Activated CD4-positive, alpha-beta T cell treated with anti-CD3 and anti-CD28 coated beads for 24 hours (primary cell): ENCODE measurements at places on chromosomes 13 and 19.

- DNase-seq: no peak
These were observed 32.6 kb upstream of the EPHX3 start for GRCh38 chr19:15264933-15265206.

DNA sequence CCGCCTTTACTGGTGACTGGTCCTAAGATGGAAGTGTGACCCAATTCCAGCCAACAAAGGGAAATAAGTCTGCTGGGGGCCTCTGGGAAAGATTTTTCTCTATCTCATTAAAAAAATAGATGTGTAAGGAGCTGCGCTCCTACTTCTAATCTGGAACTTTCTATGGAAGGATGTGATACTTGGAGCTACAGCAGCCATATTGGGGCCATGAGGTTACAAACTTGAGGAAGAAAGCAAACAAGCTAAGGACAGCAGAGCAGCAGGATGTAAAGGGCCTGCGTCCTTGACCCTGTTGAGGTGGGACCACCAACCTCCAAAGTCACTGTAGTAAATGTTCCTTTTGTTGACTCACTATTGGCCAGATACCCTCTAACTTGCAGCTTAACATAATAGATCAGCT, 7.5 kb downstream of the GPR42 start:
- DNase-seq: no peak

DNA sequence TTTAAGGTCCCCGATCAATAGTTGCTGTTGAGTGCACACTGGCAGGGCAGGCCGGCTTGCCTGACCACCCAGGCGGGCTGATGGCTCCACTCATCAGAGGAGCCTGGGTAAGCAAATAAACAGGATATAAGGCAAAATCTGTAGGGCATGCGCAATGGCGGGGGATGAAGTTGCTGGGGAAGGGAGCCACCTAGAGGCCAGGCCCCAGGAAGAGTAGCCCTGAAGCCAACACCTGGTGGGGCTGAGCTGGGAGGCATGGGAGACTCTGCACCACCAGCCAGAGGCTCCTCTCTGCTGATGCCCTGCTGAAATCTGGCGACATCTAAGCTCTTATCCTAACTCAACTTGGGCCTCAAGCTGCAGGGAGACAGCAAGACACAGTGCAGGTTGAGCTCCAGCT, 324.3 kb downstream of the ZNF536 start:
- no peak for DNase-seq

DNA sequence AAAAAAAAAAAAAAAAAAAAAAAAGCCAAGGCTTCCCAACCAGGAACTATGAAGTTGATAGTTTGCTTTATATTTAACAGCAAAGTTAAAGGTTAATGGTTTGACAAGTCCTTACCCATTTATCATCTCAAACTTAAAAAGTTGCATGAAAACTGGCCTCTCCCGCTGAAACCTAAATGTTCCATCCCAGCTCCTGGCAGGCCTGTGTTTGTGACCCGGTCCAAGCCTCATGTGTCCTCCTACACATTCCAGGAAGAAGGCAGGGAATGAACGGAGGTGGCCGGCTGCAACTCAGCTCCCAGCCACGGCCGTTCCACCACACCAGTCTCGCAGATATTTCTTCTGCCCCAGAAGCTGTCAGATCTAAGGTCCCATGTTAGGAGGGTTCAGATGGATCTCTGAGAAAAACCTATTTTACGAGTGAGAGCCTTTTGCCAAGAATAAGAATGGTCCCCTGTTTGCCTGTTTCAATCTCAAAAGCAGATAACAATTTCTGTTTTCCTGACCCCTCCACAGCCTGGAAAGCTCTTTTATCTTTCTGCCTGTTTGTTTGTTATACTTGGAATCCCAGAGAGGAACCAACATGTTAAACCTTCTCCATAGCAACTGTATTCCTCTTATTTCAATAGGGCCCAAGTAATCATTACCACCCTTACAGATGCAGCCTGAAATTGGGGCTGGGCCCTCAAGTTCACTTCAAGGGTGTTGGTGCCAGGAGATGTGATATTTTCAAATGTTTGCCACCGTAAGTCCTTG, 56.5 kb downstream of the KCTD12 start:
- no peak for DNase-seq

- DNase-seq: no peak
These were observed 361.6 kb upstream of the PCDH20 start for GRCh38 chr13:61777271-61777670.

DNA sequence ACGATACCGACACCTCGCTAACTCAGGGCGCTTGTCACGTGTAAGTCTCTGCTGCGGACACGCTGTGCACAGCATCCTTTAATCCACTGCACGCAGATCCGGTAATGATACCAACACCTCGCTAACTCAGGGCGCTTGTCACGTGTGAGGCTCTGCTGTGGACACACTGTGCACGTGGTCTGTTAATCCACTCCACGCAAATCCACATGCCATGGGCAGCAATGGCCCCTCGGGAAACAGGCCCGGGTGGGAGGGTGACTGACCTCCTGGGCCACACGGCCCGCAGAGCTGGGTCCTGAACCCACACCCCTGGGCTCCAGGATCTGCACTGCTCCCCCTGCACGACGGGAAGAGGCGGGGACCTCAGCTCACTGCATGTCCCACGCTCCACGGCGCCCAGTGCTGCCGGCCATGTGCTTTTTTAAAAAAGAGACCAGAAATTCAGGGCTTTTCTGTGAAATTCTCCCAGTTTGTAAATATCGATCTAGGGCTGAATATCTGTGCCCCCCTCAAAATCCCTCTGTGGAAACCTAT, 16.1 kb downstream of the SHC2 start:
- no peak for DNase-seq

DNA sequence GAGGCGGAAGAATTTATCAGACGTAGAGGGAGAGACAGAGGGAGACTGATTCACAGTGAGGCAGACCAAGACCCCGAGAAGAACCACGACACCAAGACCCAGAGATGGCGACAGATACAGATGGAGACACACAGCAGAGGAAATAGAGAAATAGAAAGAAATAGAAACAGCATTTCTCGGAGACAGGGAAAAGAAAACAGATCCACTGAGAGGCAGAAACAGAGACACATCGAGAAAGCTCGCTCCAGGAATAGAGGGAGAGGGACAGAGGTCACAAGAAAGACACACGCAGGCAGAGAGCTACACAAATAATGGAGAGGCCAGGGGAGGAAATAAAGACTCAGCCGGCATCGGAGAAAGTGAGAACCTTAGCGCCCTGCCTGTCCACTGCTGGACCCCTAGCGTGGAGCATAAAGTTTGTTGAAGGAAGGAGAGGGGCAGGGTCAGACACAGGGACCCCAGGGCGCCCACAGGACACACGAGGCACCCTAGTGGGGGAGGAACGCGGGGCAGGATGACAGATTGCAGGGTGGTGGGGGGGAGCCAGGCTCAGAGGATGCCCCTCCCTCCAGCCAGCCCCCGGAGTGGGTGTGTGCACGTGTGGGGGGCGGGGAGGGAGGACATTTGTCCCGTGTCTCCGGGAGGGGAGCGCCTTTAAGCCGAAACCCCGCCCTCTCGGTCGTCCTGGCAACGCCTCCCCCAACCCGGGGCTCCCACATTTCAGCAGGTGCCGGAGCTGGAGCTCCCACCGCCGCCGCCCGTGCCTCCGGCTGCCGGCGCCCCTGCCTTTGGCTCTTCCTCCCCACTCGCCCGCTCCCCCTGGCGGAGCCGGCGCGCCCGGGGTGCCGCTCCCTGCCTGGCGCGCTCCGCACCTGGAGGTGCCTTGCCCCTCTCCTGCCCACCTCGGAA, at the start of gene PRKCG:
Gene PRKCG, plus strand, starts transcription at position 716 of the 909 bp plus-strand sequence. CDS start 298 bp downstream, outside the sequence.
- DNase-seq: no peak

DNA sequence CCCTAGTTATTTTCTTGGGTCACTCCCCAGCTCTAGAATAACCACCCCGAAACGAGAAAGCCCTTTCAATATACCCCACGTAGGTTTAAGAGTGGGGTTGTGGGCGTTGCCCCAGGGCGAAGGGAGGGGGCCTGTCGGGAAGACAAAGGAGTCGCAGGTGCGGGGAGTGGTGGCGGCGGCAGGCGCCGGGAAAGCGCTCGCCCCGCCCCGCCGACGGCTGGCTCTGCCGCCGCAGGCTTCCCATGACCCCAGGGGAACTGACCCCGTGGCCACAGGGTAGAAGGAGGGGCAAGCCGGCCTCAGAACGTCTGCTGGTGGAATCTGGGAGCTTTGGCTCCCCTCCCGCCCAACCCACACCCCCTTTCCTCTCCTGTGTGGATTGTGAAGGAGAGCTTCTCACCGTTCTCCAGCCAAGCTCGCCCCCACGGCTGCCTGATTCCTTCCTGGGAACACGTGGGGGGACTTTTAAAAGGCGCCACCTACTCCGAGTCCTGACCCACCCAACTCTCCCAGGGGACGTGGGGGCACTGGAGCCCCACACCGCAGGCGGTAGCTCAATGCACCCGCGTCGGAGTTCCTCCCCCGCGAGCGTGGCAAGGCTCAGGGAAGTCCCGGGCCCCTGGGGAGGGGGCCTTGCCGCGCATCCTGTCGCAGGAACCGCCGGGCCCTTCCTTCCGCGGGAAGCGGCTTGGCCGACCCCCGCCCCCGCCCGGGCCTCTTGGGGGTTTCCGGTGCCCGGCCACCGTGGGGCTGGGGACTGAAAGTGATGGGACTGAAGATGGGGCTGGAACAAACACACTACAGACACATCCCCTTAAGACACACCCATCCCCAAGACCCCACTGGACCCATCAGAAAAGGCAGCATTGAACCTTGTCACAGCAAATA, 5.5 kb downstream of the IER2 start:
- peak; percentile 35 for DNase-seq

DNA sequence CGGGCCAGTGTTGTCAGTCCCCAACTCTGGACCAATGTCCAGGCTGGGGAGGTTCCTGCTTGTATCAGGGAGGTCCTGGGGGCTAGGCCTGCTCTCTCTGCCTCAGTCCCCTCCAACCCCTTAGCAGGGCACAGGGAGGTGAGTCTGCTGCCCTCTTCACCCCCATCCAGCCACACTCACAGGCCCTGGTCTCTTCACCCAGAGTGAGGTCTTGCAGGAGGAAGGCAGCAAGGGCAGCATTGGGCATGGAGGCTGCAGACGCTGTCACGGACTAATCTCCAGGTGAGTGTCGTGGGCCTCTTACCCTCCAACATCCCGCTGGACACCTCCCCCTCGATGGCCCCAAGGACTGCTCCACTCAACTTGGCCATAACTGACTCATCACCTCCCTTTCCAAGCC, 11.9 kb upstream of the SIGLEC11 start:
- no peak for DNase-seq

- no peak for DNase-seq
These were observed 32.4 kb downstream of the EPSTI1 start for GRCh38 chr13:42959615-42960014.

DNA sequence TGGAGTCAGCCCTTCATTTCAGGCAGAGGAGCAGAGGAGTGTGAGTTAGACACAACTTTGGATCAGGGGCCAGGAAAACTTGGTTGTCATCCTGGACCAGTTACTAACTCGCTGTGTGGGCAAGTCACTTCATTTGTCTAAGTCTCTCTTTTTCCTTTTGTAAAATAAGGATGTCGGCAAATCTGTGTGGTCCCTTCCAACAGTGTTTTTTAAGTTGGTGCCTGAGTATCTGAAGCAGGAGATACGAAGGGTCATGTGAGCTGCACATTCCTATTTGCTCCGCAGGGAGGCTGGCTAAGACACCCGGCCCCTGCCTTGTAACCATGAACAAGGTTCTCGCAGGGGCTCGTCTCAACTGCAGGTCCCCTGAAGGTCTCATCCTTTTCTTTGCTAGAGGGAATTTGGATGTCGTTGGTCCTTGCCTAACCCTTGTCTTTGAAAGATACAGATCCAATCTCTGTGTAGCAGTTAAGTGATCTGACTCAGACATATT, 64.3 kb downstream of the LRCH1 start:
- no peak for DNase-seq

- DNase-seq: no peak
These were observed 3.2 kb upstream of the ISYNA1 start for GRCh38 chr19:18440936-18441803.

GRCh38 chr13:78884571-78884970, 225.6 kb upstream of the OBI1 start:
- no peak for DNase-seq

GRCh38 chr13:76570510-76570971, 315.7 kb downstream of the KCTD12 start:
- no peak for DNase-seq

DNA sequence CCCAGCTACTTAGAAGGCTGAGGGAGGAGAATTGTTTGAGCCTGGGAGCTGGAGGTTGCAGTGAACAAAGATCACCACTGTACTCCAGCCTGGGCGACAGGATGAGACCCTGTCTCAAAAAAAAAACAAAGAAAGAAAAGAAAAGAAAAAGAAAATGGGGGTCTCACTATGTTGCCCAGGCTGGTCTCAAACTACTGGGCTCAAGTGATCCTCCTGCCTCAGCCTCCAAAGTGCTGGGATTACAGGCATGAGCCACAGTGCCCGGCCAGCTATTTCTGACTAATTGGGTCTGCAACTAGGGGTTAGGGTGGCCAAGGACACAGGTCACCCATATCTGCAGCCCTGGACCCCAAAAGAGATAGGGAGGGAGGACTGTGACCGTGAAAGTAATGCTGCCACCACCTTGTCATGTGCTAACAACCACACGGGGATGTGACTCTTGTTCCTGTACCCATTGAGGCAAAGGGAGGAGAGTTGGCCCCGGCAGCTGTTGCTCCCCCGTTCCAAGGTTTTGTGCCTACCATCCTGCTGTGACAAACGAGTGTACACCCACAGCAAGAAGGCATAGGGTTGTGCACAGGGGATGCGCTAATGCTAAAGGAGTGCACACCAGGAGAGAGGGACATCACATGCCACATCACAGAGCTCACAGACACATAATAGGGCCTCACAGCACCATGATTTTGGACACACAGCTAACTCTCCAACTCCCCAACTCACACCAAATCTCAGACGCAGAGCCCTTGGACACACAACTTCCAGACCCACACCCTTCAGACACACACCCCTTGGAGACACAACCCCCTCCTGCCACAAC, 619 bp downstream of the MEF2B start:
- no peak for DNase-seq

DNA sequence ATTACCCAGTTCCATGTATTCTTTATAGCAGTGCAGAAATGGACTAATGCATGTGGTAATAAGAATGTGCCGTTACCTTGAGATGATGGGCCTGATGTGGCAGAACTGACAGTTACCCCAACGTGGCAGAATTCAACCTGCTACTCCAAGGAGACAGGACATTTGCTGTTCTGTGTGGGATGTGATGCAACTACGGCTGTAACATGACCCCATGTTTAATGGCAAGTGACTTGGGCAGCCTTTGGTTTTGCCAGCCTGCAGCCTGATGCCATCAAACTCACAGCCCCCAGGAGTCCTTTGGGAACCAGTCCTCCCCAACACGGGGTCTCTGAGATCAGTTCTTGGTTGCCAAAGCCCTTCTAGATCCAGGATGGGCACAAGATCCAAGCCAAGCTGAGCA, 107.3 kb downstream of the ZNF557 start:
- DNase-seq: no peak

GRCh38 chr13:20667857-20668437, 35.6 kb upstream of the IL17D start:
- DNase-seq: no peak
